Mesothelial cell of epicardium (in vitro differentiated cells): ENCODE measurements at places on chromosomes 5 and 9. TPM values are rescaled to one million over a fixed set of nuclear protein-coding genes. Genes with fewer than 3 reads are reported as not detected.
A peak's percentile ranks its signal among the peaks of the same experiment; 100 is the strongest.

- H3K36me3 ChIP-seq: peaks cover 17% of the 10 kb centered on the region
- no peak overlapping the region for H3K27ac ChIP-seq
- no peaks in the 10 kb centered on the region for H3K27me3 ChIP-seq
- H3K4me3 ChIP-seq: no peak overlapping the region
- no peak for DNase-seq
Observed at GRCh38 chr9:79588488-79589223, 16.9 kb downstream of the TLE4 start.

- H3K27ac ChIP-seq: no peak overlapping the region
- no peak overlapping the region for H3K4me3 ChIP-seq
- no peaks in the 10 kb centered on the region for H3K4me1 ChIP-seq
Observed at GRCh38 chr5:10493884-10494283, 52.2 kb downstream of the ROPN1L start.

DNA sequence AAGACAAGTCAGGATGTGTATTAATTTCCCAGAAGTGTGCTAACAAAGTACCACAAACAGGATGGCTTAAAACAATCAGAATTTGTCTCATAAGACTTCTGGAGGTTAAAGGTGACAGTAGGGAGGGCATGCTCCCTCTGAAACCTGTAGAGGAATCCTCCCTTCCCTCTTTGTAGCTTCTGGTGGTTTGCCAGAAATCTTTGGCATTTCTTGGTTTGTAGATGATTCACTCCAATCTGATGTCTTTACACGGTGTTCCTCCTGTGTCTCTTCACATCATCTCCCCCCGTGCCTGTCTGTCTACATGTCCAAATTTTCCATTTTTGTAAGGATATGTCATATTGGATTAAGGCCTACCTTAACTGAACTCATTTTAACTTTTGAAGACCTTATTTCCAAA is 471.5 kb downstream of the ZNF608 start:
- H3K36me3 ChIP-seq: no peaks in the 10 kb centered on the region
- H3K27me3 ChIP-seq: no peaks in the 10 kb centered on the region
- H3K4me1 ChIP-seq: peaks cover 20% of the 10 kb centered on the region
- H3K4me3 ChIP-seq: no peak overlapping the region
- no peak for DNase-seq

GRCh38 chr5:7686794-7687193 is 164.1 kb downstream of the CFAP90 start:
- H3K36me3 ChIP-seq: no peaks in the 10 kb centered on the region
- H3K27ac ChIP-seq: no peak overlapping the region
- H3K27me3 ChIP-seq: peaks cover 4% of the 10 kb centered on the region
- H3K4me1 ChIP-seq: no peaks in the 10 kb centered on the region
- DNase-seq: no peak

DNA sequence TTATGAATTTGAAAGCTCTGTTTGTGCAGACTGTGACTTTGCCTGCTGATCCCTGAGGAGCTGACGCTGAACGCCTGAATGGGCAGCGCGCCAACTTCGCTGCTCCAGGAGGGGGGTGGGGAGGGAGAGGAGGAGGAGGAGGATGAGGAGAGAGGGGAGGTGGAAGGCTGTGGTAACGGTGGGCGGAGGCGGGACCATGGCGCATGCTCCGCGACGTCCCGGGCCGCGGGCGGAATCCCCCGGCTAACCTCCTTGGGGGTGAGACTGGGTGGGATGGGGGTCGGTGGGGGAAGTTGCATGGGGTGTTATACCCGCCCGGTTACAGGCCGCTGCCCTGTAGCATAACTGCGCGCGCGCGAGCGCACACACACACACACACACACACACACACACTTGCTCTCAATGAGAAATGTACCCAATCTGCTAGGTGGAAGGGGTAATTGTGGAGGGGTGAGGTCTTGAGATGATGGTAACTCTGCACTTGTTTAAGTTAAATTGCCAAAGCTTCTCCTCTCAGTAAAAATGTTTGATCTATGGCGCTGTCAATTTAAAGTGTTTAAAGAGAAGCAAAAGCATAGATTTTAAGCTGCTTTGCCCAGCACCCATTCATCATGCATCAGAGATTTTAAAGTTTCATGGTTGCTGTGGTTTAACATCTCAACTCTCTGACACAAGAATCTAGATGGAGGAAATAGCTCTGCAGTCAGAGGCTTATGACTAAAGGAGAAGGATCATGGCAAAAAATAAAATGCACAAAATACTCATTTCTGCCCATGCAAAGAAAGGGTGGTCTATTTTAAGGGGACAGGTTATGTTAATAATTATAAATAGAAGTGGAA is 76.6 kb upstream of the TBCA start:
- H3K36me3 ChIP-seq: no peaks in the 10 kb centered on the region
- peak overlapping the region; percentile 79 for H3K4me3 ChIP-seq
- H3K4me1 ChIP-seq: peaks cover 22% of the 10 kb centered on the region
- peak; percentile 69 for DNase-seq
- peaks cover 23% of the 10 kb centered on the region for H3K27me3 ChIP-seq

DNA sequence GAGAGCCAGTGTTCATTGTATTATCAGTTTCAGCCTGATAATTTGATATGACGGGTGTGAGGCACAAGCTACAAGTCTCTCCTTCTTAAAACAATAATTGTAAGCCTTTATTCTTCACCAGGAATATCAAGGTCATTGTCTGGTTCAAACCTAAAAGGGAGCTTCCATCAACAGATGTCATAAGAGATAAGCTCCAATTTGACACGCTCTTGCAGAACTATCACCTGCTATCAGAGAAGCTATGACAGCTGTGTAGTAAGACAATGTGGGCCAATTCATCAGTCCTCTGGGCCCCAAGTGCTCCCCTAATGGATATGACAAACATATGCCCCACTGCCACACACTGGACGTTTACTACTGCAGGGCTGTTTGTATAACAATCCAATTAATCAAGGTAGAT is 1010.2 kb upstream of the DMAC1 start:
- H3K4me3 ChIP-seq: no peak overlapping the region
- H3K27ac ChIP-seq: no peak overlapping the region
- DNase-seq: no peak
- H3K4me1 ChIP-seq: peaks cover 6% of the 10 kb centered on the region

Gene EXOSC3
- total RNA-seq: 37.6 to 49.1 TPM (median 38.8 TPM) in 3 replicates

DNA sequence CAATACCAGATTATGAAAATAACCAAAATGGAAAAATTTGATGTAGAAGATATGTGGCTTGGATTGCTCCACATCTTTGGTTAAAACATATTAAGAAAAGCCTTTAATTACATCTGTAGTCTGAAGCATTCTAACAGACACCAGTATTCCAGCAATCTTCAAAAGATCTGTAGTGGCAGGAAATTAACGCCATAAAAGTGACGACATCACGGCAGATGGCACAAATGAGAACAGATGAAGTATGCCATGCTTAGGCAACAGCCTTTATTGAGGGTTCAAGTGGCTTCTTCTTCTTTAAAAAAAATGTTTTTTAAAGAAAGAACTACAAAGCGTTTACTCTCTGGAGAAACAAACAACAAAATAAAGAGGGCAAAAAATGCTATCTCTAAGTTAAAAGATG is 164.2 kb downstream of the MEF2C start:
- no peak overlapping the region for H3K27ac ChIP-seq
- H3K4me1 ChIP-seq: no peaks in the 10 kb centered on the region
- H3K36me3 ChIP-seq: no peaks in the 10 kb centered on the region
- DNase-seq: no peak

DNA sequence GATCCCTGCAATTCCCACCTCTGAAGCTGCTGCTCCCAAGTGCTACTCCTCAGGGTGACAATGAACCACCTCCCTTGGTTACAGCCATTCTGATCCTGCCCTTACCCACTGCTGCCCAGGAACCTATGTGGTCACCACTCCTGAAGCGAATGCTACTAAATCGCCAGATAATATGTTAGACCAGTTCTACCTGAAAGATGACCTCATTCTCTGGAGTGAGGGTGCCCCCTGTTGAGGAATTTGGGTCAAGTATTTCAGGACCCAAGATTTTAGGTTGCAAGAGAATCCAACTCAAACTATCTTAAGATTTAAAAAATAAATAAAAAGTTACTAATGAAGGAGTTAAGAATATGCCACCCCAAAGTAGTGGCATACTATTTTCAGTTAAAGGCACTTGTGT is 5.8 kb upstream of the SNAPC3 start:
- H3K4me1 ChIP-seq: peaks cover 6% of the 10 kb centered on the region
- H3K4me3 ChIP-seq: no peak overlapping the region
- no peak for DNase-seq

Gene SLC34A3
- 0.23 to 0.27 TPM in 2 of 3 replicates, not detected in the other for total RNA-seq

DNA sequence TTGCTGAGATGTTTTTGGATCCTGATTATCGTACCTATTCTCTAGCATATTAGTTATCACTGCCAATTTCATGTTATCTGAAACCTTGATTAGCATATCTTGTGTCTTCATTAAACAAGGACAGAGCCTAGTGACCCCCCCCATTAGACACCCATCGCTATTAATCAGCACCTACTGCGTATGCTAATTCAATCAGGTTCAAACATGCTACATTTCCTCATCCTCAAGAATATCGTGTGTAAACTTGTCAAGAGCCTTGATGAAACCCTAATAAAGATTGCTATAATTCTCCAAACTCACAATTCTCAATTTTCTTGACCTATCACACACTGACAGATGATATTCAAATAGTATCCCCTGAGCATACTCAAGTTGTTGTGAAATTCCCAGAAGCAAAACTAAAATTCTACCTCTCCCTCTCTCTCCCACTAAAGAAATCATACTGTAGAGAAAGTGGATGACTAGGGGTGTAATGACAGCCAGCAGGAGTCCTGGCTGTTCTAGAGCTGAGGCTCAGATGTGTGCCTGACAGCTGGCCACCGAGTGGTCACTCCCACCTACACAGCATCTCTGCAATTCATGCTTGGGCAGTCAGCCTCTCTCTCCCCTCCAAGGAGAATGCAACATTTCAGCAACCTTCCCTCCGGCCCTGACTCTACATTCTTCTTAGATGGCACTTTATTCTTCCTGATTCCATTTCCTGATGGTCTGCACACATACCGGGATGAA is 9.2 kb upstream of the ZNF354A start:
- H3K27ac ChIP-seq: no peak overlapping the region
- DNase-seq: no peak
- H3K4me3 ChIP-seq: no peak overlapping the region
- H3K36me3 ChIP-seq: no peaks in the 10 kb centered on the region
- H3K4me1 ChIP-seq: peaks cover 6% of the 10 kb centered on the region

GRCh38 chr5:116504593-116505166 is 69.9 kb downstream of the SEMA6A start:
- no peaks in the 10 kb centered on the region for H3K27me3 ChIP-seq
- DNase-seq: no peak
- H3K4me3 ChIP-seq: no peak overlapping the region
- peak overlapping the region; percentile 84 for H3K27ac ChIP-seq
- peaks cover 87% of the 10 kb centered on the region for H3K4me1 ChIP-seq

- no peak overlapping the region for H3K4me3 ChIP-seq
- H3K4me1 ChIP-seq: peaks cover 81% of the 10 kb centered on the region
- no peaks in the 10 kb centered on the region for H3K27me3 ChIP-seq
- no peak for DNase-seq
Observed at GRCh38 chr9:131405858-131406537, 12.1 kb downstream of the PRRC2B start.

GRCh38 chr5:6365977-6366590 is 12.3 kb downstream of the MED10 start:
- H3K27ac ChIP-seq: no peak overlapping the region
- H3K36me3 ChIP-seq: peaks cover 19% of the 10 kb centered on the region
- no peak overlapping the region for H3K4me3 ChIP-seq
- no peaks in the 10 kb centered on the region for H3K4me1 ChIP-seq
- no peaks in the 10 kb centered on the region for H3K27me3 ChIP-seq
